ENCODE measurements at places on chromosomes 1 and 21. TPM values are rescaled to one million over a fixed set of nuclear protein-coding genes. Genes with fewer than 3 reads are reported as not detected.

DNA sequence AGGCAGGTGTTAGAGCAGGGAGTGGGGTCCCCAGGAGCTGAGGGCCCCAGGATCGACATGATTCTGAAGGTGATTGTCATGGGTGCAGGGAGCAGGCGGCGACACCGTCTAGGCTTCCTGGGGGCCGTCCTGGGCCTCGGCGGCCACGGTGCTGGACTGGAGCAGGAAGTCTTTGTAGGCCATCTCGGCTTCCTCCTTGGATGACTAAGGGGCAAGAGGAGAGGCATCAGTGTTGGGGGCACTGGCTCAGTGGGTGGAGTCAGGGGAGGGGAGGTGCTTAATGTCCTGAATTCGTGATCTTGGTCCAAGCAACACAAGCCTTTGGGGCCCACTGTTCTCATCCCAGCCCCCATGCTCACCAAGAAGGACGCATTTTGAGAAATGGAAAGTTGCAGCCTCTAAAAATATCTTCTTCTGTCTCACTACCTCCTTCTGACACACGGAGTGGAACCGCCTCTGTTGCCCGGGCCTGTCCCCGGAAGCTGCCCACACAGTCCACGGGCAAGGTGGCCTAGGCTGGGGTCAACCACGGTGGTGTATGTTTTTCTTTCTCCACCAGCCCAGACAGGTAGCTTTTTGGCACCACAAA is 8.6 kb upstream of the FCMR start:
- peak; percentile 52 for DNase-seq

- no peak for DNase-seq
These were observed 14.8 kb upstream of the KIF1B start for GRCh38 chr1:10195570-10195969.

DNA sequence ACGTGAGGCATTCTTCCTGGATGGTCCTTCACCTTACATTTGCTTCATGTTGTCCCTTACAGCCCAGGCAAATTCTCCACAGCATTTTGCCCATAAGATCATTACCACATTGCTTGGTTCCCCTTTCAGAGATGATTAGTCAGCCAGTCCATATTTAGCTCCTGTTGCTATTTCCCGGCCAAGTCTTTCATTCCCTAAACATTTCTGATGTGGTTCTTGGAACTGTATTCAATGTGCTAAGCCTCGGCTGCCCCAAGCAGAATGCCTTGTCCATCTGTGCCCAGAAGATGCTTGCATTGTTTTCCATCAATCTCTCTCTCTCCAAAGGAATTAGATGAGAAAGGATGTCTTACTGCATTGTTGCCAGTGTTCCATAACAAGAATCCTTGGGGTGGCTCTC is 420.9 kb upstream of the CAMK1G start:
- DNase-seq, result no peak

DNA sequence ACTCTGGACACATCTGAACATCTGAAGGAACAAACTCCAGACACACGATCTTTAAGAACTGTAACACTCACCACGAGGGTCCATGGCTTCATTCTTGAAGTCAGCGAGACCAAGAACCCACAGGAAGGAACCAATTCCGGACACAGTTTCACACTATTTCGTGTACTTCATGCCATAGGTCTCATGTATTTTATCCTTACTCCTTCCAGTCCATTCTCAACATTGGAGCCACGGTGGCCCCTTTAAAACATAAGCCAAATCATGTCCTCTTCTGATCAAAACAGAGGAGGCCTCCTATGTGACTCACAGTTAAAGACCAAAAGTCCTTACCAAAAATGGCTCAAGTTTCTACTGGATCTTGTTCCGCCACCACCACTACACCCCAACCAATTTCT is 29.8 kb upstream of the RCOR3 start:
- no peak for DNase-seq

SPRR2B gene
- not detected for total RNA-seq

Measured in lower lobe of right lung (tissue), 2 donors.